ENCODE measurements at places on chromosomes 7 and 10. TPM values are rescaled to one million over a fixed set of nuclear protein-coding genes. Genes with fewer than 3 reads are reported as not detected.

DNA sequence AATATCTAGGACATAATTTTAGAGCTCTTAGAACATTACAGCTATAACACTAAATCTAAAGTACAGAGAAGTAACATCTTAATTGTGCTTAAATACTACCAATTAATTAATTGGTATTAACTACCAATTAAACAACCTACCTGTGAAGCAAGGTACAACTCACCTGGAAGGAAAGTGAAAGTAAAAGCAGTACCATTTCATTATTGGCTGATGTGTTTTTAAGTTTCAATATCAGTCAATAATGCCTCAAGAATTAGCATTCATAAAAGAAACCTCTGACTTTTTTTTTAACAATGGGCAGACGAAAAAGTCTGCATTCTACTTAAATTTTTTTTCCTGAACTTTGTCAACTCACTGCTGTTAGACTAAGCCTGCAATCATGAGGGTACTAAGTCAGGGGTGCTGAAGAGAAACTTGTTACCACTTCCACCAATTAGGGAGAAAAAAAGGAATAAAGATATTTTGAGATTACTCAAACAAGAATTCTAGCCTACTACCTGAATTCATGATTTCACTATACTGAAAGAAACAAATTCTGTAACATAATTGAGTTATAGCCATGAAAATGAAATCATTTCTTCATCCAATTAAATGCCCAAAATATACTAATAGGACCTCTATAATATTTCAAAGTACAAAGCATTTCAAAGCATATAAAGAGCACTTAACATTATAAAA lies 19.9 kb downstream of the UPF2 start:
- no peak for DNase-seq

DNA sequence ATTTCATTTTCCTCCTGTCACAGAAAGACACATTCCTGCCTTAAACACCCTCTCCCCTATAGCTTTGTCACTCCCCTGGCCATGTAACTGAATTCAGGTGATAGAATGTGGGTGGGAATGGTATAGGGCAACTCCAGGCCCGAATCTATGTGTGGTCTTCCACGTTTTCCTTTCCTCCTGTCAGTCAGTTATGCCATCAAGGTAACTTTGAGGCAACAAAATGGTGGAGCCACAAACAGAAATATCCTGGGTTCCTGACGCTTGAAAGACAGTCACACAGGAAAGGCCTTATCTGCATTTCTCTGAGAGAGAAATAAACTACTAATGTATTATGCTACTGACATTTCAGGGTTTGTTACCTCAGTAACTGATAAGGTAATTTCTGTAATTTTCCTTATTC lies 326.8 kb downstream of the HPSE2 start:
- DNase-seq: no peak

DNA sequence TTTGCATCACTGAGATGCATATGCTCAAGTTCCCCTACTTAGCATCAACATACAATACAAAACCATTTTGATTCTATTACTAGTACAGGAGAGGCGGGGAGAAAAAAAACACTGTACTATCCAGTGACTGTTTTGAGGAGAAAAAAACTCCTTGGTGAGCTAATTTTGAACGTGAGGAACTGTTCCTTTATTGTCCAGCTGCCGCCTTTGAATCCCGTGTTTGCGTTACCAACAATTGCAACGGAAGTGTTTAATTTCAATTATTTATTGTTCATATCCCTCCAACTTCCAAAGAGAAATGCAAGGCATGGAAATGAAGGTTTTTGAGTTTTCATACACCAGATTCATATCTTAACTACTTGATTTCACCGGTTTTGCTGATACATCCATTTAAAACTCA lies 66.4 kb upstream of the ARHGAP21 start:
- no peak for DNase-seq

DNA sequence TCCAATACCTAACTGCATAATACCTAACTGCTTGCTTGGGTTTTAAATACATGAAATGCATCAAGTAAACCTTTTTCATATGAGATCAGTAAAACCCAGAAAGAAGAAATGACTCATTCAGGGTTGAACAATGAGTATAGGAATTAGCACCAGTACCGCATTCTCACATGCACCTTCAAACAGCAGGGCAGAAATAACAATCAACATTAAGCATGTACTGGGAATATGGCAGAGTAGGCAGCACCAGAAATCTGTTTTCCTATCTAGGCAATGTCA lies 850.3 kb upstream of the SORCS1 start:
- no peak for DNase-seq

DNA sequence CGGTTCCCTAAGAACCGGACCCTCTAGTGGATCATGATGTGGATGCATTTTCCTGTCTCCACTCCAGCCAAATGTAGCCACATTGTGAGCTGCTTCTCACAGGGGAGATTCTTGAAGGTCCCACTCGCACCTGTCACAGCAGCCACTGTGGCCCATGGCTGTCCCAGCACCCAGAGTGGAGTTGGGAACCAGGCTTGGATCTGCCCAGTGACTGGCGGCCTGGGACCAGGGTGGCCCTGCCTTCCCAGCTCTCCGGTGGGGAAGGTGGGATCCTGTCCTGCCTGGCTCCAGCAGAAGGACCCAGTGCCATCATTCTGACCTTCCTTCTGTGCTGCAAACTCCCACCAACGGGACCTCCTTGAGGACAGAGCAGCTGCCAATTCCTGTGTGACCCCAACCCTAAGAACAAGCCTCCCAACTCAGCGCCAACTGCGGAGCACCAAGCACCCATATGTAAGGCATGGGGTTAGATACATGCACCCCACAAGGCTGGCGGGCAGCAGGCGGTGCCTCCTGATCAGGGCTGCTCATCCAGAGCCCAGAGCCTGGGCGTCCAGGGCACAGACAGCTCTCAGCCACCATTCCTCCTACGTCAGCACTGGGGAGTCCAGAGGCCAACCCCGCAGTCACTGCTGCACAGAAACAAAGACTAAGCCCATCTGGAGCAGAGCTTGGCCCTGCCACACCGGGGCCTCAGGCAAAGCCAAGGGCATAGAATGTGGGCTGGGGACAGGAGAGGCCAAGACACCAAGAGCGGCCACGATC lies 28.8 kb downstream of the EBF3 start:
- DNase-seq: peak; percentile 17

DNA sequence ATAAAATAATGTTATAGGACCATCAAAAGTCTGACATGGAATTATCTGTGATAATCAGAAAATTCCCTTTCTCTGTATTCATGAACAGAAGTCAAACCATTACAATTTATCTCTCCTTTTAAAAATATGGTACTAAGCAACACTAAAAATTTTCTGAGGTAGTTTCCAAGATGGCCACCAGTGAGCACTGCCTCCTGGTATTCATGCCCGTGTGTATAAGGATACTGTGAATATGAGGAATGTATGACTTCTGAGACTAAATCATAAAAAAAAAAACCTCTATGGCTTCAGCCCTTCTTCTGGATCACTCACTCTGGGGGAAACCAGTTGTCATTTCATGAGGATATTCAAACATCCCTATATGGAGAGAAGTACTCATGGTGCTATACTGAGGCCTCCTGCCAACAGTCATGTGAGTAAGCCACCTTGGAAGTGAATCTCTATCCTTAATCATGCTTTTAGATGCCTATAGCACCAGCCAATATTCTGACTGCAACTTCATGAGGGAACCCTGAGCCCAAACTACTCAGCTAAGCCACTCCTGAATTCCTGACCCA lies 41.1 kb downstream of the SIRT1 start:
- DNase-seq: no peak

GRCh38 chr7:51295440-51296245 lies 21.0 kb downstream of the COBL start:
- DNase-seq: no peak

DNA sequence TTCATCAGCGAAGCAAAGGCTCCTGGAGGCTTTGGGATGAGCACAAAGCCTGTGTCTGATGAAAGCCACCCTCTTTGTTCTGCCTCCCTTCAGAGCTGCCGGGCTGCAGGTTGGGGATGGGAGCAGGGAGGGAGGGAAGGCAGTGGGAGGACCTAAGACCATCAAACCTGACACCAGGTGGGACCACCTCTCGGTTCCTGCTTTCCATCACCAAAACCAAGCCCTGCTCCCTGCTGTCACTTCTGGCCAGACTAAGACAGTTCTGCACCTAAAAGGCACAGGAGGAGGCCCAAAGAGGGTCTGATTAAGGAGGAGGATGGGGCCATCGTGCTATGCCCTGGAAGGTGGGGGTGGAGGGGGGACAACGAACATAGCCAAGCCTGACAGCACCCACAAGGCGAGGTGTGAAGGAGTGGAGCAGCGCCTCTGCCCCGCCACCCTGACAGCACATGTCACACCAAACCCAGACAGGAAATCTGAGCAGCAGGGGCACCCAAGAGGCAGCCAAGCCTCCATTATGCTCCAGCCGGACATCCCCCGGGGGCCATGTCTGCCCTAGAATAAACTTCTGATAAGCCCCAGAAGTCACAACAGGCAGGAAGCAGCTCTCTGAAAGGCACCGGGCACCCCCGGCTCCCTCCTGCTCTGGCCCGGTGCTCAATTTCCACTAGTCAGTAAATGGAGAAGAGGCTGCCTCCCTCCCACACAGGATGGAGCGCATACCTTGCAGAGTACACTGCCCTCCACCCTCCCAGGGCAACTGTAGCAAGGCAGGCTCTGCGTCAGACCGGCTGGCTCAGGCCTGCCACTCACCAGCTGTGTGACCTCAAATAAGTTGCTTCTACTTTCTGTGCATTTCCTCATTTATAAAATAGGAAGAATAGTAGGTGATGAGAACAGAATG lies 48.9 kb downstream of the DLG5 start:
- peak; percentile 48 for DNase-seq

GOLGA7B gene
- total RNA-seq: 21.5 TPM

All from glutamatergic neuron (in vitro differentiated cells).